ENCODE measurements at places on chromosomes 2 and 18.

- DNase-seq: peak; percentile 76
These were observed 589 bp upstream of the SGPP2 start for GRCh38 chr2:222423632-222424275.

- no peak for DNase-seq
These were observed 94.1 kb upstream of the ACAA2 start for GRCh38 chr18:49907346-49907929.

GRCh38 chr2:228527197-228527881 lies 345.9 kb upstream of the SPHKAP start:
- DNase-seq: no peak

- no peak for DNase-seq
These were observed 29.2 kb upstream of the STK17B start for GRCh38 chr2:196200557-196200956.

GRCh38 chr18:58186258-58186948 lies 142.4 kb downstream of the NEDD4L start:
- no peak for DNase-seq

- DNase-seq: no peak
These were observed 1.4 kb upstream of the TTL start for GRCh38 chr2:112480530-112481049.

DNA sequence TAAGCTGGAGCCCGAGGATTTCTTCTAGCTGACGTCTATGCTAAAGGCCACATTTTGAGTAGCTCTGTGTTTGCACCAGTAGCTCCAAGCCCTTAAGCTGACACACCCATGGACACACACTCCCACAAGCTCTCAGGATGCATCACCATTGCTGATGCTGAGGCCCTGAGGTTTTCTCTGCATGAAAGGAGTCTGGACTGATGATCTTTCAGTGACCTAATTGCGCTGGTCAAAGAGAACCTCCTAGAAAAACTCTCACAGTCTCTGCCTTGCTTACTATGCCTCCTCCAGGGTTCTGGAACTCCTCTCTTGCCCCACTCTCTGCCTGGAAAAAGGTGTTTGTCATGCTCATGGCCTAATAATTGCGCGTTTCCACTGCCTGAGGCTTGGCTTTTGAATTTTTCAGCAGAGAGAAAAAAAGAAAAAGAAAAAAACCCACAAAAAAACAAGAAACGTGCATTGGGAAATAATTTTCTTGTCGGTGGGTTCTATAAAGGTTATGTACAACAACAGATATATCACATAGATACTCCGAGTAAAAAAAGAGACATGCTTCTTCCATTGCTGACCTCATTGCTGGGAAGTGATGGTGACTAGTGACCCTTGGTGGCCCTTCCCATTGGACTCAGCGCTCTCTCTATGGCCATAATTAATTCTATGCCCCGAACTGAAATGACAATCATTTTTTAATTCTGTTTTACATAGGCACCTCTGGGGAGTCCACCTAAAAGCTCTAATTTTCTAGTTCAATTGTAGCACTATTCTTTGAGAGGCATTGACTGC lies 297.0 kb downstream of the TDRD15 start:
- no peak for DNase-seq

- no peak for DNase-seq
These were observed 16.5 kb downstream of the PASK start for GRCh38 chr2:241132538-241133435.

GRCh38 chr2:178908810-178909209 lies 101.6 kb upstream of the TTN start:
- no peak for DNase-seq

DNA sequence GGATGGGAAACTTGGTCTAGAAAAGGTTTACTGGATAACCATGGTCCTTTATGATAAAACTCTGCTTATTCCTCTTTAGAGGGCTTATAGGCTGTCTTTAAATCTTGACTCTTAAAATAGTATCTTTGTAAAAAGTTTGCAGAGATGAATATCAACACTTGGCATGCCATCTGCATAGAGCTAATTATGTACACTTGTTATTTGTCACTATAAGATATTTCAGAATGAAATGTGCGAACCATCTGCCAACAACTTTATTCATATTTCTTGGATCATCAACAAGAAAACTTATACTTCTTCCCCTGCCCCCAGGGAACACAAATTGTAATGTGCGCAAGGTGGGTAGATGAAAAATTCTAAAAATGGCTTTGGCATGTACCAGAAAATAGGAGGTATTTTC lies 653.0 kb upstream of the CHAC2 start:
- no peak for DNase-seq

DNA sequence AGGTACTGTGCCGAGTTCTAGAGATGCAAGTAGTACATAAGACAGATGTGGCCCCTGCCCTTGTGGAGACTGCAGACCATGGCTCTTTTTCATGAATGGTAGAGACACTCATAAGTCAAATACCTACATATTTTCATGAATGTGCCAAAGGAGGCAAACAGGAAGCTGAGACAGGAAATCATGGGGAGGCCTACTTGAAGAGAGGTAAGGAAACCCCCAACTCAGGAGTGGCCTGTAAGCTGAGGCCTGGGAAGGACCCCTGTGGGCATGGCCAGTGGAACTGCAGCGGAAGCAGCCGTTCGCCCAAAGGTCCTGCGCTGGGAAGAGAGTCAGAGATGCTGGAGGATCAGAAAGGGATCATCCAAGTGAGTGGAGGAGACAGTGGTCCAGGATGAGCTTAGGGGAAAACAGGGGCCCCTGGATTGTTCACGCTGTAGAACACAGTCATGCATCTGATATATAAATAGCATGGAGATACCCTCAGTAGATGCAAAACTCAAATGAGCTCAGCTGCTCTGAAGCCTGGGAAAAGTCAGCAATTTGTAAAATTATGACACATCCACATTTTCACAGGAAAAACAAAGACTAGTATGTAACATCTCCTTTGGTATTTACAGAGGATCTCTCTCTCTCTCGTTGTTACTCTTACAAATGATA lies 228.9 kb downstream of the NEDD4L start:
- no peak for DNase-seq

DNA sequence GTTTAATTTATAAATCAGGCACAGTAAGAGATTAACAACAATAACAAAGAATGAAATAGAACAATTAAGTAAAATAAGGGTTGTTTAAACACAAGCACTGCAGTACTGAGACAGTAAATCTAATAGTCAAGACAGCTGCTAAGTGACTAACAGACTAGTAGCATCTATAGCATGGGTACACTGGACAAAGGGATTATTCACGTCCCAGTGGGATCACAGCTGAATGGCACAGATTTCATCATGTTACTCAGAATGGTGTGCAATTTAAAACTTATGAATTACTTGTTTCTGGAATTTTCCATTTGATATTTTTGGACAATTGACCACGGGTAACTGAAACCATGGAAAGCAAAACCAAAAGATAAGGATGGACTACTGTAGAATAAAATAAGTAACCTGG lies 161.9 kb upstream of the DAPL1 start:
- DNase-seq: no peak

DNA sequence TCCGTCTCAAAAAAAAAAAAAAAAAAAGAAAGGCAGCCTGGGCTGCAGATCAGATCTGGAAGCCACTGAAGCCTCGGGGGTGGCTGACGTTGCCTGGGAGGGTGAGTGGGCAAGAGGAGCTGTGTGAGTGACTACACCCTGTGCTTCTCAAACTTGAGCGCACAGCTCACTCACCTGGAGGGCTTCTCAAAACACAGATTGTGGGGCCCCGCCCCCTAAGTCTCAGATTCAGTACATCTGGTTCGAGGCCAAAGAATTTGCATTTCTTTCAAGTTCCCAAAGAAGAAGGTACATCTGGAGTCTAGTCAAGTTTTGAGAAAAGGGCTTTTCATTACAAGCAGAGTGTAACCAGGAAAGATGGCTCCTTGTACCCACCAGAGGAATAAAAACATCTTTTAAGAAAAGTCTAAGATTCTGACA lies 97.7 kb upstream of the CAB39 start:
- DNase-seq: no peak

- no peak for DNase-seq
These were observed 36.7 kb downstream of the MCFD2 start for GRCh38 chr2:46878886-46879285.

DNA sequence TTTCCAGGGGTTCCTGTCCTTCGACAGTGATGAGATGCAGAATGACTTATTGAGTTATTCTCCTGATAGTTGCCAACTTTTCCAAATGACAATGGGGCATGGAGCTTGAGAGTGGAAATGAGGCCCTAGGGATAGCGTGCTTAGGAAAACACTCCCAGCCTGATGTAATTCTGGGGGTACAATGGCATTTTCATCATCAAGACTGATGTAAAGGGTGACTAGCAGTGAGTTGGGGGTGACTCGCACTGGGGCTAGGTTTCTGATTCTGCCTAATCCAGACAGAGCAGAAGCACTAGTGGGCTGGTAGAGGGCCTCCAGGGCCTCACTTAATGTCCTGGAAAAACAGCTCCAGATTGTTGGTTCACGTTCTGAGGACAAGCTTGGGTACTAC lies 34.0 kb upstream of the IL37 start:
- no peak for DNase-seq

GRCh38 chr2:149860276-149860921 lies 272.8 kb upstream of the MMADHC start:
- peak; percentile 6 for DNase-seq

- no peak for DNase-seq
These were observed 338 bp upstream of the THUMPD2 start for GRCh38 chr2:39779341-39779851.

GRCh38 chr2:239537633-239538356 lies 137.0 kb upstream of the HDAC4 start:
- no peak for DNase-seq

DNA sequence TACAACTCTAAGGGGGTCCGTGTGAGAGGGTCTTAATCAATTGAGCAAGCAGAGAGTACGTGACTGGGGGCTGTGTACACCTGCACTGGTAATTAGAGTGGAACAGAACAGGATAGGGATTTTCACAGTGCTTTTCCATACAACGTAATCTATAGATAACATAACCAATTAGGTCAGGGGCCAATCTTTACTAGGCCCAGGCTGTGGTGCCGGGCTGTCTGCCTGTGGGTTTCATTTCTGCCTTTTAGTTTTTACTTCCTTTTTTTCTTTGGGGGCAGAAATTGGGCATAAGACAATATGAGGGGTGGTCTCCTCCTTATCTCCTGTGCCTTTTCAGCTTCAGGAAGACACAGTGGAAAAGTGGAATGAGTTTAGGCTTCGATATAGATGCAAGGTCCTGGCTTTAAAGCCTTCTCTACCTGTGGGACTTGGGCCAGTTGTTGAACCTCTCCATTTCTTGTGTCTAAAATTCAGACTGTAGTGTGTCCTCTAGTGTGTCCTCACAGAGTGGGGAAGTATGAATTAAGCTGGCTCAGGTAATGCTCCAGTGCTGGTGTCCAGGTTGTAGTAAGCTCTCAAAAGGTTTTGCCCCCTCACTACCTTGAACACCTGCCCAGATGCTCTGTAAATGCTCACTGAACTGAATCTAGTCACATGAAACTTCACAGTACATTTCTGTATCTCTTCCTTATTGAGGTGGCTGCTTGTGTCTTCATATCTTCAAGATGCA lies 422.8 kb downstream of the SETBP1 start:
- DNase-seq: peak; percentile 37

DNA sequence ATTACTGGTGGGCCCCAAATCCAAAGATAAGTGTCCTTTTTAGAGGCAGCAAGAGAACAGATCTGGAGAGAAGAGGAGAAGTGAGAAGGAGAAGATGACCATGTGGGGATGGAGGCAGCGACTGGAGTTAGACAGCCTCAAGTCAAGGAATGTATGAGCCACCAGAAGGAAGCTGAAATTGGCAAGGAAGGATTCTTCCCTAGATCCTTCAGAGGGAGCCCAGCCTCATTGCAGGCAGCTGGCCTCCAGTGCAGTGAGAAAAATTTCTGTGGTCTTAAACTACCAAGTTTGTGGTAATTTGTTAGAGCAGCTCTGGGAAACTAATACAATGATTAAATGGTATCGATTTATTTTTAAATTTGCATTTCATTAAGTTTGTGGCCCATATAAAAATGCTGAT lies 167.9 kb downstream of the NCKAP5 start:
- DNase-seq: no peak

- no peak for DNase-seq
These were observed 52.2 kb downstream of the INPP5D start for GRCh38 chr2:233112329-233112728.

DNA sequence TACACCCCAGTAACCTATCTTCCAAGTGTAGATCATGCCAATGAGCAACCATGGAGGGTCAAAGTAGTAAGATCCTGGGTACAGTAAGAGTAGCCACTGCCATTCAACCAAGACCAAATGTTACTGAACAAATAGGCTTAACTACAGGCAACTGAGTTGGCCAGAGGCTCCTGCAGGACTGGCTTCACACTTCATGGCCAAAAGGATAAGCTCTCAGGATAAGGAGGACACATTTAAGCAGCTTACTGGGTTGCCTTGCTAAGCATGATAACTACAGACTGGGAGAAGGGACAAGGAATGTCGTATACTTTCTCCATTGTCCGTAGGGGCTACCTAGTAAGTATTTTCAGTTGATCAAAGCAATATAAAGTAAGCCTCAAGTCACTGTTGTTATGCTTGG lies 174.7 kb downstream of the INO80D start:
- no peak for DNase-seq

DNA sequence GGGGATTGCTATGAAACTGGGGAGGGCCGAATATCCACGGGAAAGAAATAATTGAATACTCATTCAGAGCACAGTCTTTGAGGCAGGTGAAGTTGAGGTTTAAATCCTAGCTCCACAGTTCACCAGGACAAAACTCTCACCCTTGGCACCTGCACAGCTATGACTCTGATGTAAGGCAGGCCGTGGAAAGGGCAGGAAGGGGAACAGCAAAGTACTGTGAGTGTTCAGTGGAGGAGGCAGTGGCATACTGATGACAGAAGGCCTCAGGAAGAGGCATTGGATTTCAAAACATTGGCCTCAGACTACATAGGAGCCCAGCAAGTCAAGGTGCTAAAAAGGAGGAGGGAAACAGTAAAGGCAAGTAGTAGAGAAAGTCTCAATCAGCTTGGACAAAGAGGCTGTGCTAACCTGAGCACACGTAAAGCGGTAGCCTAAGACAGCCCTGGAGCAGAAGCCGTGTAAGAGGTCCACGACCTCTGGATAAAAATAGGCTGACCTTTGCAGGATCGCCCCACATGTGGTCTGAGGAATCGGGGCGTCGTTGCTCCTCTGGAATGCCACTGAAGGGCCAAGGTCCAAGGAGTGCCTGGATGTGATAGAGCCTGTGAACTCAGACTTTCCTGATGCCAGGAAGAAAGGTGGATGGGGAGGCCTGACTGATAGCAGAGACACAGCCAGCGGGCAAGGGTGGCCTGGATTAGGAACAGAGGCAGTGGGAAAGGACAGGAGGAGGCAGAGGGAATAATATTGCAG lies 243.6 kb downstream of the PID1 start:
- DNase-seq: no peak

GRCh38 chr2:83686863-83687262 lies 772.2 kb downstream of the SUCLG1 start:
- DNase-seq: no peak

DNA sequence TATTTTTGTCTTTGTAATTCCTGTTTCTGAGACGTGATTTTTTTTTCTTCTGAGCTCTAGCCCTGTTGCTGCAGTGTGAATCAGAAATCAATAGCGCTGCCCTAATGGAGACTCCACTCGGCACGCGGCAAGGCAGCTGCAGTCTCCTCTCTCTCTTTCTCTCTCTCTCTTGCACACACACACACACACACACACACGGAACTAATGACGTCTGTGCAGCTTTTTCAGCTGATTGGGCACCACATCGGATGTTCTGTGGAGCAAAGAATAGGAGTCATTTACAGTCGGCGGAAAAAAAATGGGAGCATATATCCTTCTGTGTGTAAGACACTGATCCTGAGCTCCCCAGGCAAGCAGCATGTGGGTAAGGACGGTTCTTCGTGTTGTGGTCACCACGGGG lies 2.0 kb upstream of the MYT1L start:
- no peak for DNase-seq

GRCh38 chr2:236158969-236159777 lies 9.0 kb downstream of the GBX2 start:
- no peak for DNase-seq

GRCh38 chr2:38947241-38948239 lies 57.9 kb downstream of the ARHGEF33 start:
- DNase-seq: peak; percentile 77

Data from suppressor macrophage (primary cell).